CD4-positive, alpha-beta T cell (primary cell): ENCODE measurements at places on chromosomes 1 and 21. TPM values are rescaled to one million over a fixed set of nuclear protein-coding genes. Genes with fewer than 3 reads are reported as not detected.
A peak's percentile ranks its signal among the peaks of the same experiment; 100 is the strongest.

Gene E2F2
- 0.69 TPM for total RNA-seq

- H3K4me1 ChIP-seq = peaks cover 44% of the 10 kb centered on the region
- H3K27ac ChIP-seq = no peak overlapping the region
- no peak overlapping the region for H3K4me3 ChIP-seq
- H3K36me3 ChIP-seq = no peaks in the 10 kb centered on the region
These were observed 30.3 kb upstream of the ID3 start for GRCh38 chr1:23589585-23589986.

Gene SERINC2
- total RNA-seq = 0.11 TPM

DNA sequence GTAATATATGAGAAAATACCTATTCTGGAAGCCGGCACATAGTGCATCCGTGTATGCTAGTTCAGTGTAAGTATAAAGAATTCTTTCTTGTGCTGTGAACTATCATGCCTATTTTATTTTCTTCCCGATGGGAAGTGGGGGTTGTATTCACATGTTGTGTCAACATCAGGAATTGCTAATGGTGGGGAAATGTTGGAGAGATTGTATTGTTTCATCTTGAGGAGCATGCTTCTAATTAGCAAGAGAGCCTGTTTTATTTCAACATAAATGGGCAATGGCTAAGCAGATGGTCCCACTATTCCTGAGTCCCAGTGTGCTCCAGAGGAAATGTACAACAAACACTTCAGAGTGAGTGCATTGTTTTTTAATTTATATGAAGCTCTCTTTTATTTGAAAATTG, 485.2 kb downstream of the PLPP3 start:
- H3K4me3 ChIP-seq = no peak overlapping the region
- no peak overlapping the region for H3K27ac ChIP-seq
- no peaks in the 10 kb centered on the region for H3K4me1 ChIP-seq
- no peaks in the 10 kb centered on the region for H3K36me3 ChIP-seq
- no peaks in the 10 kb centered on the region for H3K27me3 ChIP-seq

DNA sequence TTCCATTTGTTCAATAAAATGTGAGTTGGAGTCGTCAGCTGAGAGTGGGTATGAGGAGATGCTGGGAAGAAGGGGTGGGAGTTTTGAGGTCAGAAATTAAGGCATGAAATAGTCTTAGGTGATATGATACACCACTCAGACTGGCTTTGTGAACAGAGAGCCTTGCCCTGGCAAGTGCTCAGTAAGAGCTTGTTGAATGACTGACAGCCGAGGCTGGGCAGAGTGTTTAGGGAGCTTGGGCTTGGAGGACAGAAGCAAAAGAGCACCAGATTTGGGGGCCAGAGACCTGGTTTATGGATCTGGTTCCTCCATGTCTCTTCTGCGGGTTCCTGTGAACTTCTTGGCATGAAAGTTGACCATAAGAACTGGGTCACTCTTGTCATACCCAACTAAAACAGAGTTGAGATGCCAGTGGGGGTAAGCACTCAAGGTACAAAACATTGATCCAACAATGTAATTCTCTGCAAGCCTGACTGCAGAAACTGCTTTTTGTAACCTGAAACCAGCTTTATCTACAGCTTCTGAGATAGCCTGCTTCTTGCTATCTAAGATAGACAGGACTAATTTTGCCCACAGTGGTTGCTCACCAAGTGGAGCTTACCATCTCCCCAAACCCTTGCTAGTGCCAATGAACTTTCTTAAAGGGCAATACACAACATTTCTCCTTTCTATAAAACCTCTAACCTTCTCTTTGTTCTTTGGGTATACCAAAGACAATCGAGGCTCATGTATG, 126.4 kb downstream of the TENT5C start:
- no peak for DNase-seq
- peaks cover 8% of the 10 kb centered on the region for H3K4me1 ChIP-seq
- H3K27ac ChIP-seq = no peak overlapping the region
- no peaks in the 10 kb centered on the region for H3K27me3 ChIP-seq
- H3K4me3 ChIP-seq = no peak overlapping the region

Gene SYPL2
- total RNA-seq = not detected

Gene CLCA4
- total RNA-seq = not detected

- H3K27ac ChIP-seq = no peak overlapping the region
- no peak overlapping the region for H3K4me3 ChIP-seq
- H3K4me1 ChIP-seq = peaks cover 33% of the 10 kb centered on the region
- H3K27me3 ChIP-seq = no peaks in the 10 kb centered on the region
- H3K36me3 ChIP-seq = no peaks in the 10 kb centered on the region
These were observed 8.8 kb downstream of the FCRLB start for GRCh38 chr1:161730050-161730564.

GRCh38 chr1:5125208-5125607, 470.8 kb downstream of the AJAP1 start:
- H3K27ac ChIP-seq = no peak overlapping the region
- no peak for DNase-seq
- no peak overlapping the region for H3K4me3 ChIP-seq
- H3K27me3 ChIP-seq = no peaks in the 10 kb centered on the region

Gene MMEL1
- 1.8 TPM for total RNA-seq

- H3K27ac ChIP-seq = peak overlapping the region; percentile 85
- H3K36me3 ChIP-seq = no peaks in the 10 kb centered on the region
- peaks cover 80% of the 10 kb centered on the region for H3K4me1 ChIP-seq
- peak overlapping the region; percentile 55 for H3K4me3 ChIP-seq
These were observed 35.5 kb upstream of the RUNX3 start for GRCh38 chr1:24965571-24965930.

GRCh38 chr1:117271959-117272358, 61.2 kb upstream of the VTCN1 start:
- H3K4me1 ChIP-seq = no peaks in the 10 kb centered on the region
- H3K36me3 ChIP-seq = no peaks in the 10 kb centered on the region
- no peaks in the 10 kb centered on the region for H3K27me3 ChIP-seq
- no peak for DNase-seq
- H3K4me3 ChIP-seq = no peak overlapping the region
- no peak overlapping the region for H3K27ac ChIP-seq

Gene CD84
- 32.7 TPM for total RNA-seq

Gene LIPI
- total RNA-seq = not detected
